ENCODE measurements at places on chromosomes 7 and 10.

- DNase-seq = no peak
Observed at GRCh38 chr7:4182605-4183300, 499.3 kb upstream of the FOXK1 start.

DNA sequence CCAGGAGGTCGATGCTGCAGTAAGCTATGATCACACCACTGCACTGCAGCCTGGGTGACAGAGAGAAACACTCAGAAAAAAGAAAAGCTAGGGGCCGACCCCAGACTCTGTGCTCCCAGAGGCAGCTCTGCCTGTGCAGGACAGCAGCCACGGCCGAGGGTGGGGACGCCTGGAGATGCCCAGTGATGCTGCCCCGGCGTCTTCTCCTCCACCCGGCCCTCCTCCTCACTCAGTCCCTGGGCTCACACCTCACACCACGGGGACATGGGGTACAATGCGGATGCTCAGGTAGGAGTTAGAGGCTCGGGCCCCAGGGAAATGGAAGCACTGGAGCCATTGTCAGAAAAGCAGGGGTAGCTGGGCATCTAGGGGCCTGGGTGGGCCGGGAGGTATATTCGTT is 46.3 kb upstream of the ELFN1 start:
- DNase-seq = no peak

- DNase-seq = no peak
Observed at GRCh38 chr10:43212043-43212721, 54.7 kb downstream of the RASGEF1A start.

- DNase-seq = no peak
Observed at GRCh38 chr7:129436335-129436923, 2.2 kb downstream of the STRIP2 start.

DNA sequence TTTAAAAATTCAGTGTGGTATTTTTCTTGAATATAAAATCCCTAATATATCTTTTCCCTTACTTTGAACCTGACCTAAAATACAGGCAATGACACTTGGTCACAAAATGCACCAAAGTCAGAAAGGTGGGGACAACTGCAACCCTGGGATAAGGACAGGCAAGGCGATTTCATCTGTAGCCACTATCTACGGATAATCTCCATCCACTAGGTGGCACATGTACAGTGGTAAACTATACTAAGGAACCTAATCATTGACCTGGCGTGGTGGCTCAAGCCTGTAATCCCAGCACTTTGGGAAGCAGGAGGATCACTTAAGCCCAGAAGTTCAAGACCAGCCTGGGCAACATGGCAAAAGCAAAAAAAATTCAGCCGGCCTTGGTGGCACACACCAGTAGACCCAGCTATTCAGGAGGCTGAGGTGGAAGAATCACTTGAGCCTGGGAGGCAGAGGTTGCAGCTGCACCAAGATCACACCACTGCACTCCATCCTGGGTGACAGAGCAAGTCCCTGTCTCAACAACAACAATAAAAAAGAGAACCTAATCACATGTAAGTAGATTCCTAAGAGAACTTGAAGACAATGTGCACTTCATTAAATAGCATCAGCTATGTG is 98.9 kb downstream of the KMT2C start:
- no peak for DNase-seq
